ENCODE measurements at places on chromosomes 11 and 22.

- DNase-seq = peak; percentile 61
Measured at GRCh38 chr22:45212306-45212709, 28.4 kb downstream of the KIAA0930 start.

GRCh38 chr11:121311373-121311772 is 18.8 kb downstream of the SC5D start:
- DNase-seq = no peak

DNA sequence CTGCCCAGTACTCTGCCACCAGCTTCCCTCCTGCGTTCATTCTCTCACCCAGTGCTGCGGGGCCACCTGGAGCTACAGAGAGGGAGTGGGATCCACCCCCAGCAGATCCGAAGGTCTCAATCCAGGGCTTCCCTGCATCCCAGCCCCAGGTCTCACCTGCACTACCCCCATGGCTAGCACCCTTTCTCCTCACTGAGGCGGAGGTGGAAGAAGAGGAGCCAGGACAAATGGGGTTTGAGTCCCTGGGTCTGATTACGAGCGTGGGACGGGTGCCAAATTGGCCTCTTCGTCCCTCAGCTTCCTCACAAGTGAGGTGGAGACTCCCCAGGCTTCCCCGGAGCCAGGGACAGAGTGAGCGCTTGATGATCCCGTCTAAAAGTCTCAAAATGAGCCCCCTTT is 64.2 kb downstream of the NFAM1 start:
- no peak for DNase-seq

GRCh38 chr11:134464981-134465730 is 53.1 kb upstream of the B3GAT1 start:
- DNase-seq = no peak

GRCh38 chr11:75147875-75148263 is 3.0 kb upstream of the SLCO2B1 start:
- DNase-seq = no peak

DNA sequence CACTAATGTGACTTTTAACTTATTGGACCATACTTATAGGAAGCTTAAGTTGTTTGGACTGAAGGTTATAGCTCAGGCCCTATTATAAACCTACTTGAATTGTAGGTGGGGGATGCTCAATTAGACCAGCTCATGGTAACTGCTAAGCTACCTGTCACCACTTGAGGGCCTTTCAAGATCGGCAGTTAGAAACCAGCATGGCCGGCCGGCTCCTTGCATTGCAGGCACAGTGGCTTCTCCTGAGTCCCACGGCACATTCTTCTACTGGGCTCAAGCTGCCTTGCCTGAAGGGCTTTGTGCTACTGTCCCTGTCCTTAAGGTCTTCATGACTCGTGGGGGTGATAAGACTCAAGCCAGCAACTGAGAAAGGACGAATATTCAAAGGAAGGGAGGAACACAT is 70.8 kb downstream of the TBC1D22A start:
- no peak for DNase-seq

DNA sequence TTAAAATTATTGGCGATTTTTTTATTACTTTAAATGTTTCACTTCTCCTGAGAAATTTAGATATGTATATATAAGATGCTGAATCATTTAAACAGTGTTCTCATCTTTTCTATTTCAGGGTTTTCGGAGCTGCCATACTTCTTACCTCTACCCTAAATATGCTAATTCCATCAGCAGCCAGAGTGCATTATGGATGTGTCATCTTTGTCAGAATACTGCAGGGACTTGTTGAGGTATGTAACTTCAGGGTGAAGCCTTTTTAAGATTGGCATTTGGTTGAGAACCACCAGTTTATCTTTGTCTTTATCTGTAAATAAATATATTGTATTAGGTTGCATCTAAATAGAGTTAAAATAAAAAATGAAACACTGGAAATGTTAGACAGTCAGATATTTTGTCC is 21.1 kb downstream of the SLC17A6 start:
- no peak for DNase-seq

GRCh38 chr22:31866918-31867317 is 77.4 kb upstream of the YWHAH start:
- DNase-seq = no peak

DNA sequence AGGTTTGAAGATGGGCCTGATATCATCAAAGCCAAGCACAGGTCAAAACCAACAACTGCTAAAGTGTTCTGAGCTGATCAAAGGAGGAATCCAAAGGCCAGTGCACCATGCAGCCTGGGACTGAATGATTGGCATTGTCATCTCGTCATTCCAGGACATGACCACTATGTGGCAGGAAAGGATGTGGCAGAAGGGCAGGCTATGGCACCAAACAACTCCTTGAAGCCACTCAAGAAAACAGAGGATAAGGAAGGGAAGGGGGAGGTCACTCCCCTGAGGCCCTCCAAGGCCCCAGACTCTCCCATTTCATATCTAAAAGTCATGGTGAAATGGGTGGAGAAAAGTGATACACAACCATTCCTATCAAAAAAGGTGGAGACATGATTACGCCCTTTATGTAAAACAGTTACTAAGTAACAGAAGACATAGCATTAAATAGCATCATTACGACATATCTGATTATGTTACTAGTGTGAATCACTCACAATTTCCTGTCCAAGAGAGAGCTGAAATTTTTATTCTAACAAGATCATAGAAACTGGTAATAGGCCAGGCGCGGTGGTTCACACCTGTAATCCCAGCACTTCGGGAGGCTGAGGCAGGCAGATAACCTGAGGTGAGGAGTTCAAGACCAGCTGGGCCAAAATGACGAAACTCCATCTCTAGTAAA is 49.3 kb downstream of the AHNAK start:
- peak; percentile 59 for DNase-seq

- DNase-seq = peak; percentile 11
Measured at GRCh38 chr22:26429458-26430286, 612 bp downstream of the ASPHD2 start.

GRCh38 chr22:17191163-17191784 is 28.0 kb downstream of the ADA2 start:
- no peak for DNase-seq

- DNase-seq = no peak
Measured at GRCh38 chr11:117220568-117220967, 11.3 kb downstream of the PCSK7 start.

- no peak for DNase-seq
Measured at GRCh38 chr22:25661073-25661472, 80.9 kb upstream of the MYO18B start.

GRCh38 chr11:126383339-126384335 is 28.2 kb downstream of the ST3GAL4 start:
- no peak for DNase-seq

DNA sequence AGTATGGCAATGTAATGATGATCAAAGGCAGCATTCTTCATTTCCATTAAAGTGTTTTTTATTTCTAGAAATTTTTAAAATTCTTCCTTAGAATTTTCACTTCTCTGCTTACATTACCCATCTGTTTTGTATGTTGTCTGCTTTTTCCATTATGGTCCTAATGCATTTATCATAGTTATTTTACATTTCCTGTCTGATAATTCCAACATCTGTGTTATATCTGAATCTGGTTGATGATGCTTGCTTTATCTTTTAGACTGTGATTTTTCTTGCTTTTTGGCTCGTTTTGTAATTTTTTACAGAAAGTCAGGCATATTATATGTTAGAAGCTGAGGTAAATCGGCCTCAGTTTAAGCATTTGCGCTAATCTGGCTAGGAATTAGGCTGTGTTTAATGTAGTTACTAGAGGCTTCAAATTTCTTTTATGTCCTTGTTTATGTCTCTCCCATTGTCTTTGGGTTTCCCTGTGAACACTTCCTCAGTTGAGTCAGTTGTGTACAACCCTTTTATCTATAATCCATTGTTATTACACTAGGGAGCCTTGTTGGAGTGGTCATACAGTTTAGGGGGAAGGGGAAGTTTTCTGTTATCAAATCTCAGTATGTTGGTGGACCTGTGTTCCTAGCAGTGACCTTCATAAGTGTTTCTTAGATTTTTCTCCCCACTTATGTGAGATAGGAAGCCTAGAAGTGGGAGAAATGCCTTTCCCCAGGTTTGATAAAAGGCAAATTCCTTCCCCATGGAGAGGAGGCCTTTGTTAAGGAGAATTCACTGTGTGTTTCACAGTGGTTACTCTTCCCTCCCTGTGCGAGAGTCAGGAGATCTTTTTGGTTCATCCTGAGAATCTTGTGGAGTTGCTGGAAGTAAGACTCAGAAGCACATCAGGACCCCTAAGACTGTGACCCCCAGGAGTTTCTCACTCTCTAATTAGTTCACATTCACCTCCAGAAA is 437.5 kb downstream of the INSC start:
- DNase-seq = no peak

DNA sequence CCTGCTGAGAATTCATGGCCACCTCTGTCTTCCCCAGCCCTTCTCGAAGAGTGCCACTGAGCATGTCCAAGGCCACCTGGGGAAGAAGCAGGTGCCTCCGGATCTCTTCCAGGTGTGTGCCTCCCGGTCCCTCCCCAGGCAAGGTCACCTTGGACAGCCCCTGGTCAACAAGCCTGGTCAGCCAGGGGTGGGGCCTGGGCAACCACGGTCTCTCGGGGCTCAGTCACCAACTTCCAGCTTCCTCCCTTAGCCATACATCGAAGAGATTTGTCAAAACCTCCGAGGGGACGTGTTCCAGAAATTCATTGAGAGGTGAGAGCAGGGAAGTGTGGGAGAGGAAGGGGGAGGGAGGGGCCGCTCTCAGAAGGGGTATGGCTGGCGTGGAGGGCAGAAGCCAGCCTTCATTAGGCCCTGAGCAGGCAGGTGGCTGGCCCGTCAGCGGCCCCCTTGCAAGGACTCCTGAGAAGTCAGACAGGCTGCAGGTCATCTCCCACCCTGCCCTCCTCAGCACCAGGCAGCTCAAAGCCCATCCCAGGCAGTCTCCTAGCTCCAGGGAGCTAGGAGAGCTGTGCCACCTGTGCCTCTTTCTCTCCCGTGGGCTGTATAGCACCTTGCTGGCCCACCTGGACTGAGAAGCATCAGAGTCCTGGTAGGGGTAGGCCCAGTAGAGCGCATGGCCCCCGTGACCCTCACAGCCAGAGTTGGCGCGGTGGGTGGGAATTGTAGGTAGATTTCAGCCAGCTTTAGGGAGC is 9.3 kb upstream of the ANKRD13D start:
- no peak for DNase-seq

DNA sequence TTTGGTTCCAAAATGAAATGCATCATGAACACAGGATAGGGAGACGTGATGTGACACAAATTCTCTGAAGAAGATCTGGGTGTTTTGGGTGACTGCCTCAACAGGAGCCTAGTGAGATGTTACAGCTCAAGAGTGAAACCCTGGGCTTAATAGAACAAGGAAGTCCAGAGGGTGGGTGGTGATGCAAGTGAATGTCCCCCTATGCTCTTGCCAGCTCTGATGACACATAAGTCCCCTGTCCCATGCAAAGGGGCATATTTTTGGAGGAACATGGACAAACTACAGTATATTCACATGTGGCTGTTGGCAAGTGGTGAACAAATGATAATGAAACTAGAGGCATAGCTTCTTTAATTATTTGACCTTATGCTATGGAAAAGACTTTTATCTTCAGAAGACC is 9.2 kb downstream of the CRTAM start:
- DNase-seq = no peak

- no peak for DNase-seq
Measured at GRCh38 chr11:29009426-29009825, 901.2 kb downstream of the METTL15 start.

DNA sequence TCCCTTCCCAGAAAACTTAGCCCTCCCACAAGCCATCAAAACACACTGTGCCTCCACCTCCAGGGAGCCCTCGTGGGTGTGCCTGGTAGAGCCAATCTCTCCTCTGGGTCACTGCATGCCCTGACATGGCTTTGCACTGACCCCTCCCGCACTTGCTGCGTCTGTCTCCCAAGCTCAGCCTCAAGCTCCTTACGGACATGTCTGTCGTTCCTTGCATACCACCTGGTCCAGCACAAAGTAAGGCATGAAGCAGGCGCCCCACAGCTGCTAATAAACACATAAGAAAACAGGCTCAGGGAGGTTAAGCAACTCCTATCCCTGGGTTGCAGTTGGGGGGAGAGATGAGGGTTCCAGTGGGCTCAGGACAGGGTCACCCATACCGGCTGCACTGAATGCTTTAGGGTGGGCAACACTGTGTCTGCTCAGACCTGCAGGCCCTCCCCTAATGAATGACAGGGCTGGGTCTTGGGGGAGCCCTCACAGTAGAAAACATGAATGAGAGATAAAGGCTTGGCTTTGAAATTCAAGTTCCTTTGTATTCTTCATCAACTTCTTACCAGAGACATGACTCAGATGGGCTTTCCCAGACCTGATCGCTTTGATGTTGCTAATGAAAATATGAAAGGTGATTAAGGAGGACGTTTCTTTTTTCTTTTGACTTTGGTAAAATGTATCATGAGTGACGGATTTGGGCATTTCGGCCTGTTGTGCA is 38.0 kb downstream of the PHF21B start:
- no peak for DNase-seq

DNA sequence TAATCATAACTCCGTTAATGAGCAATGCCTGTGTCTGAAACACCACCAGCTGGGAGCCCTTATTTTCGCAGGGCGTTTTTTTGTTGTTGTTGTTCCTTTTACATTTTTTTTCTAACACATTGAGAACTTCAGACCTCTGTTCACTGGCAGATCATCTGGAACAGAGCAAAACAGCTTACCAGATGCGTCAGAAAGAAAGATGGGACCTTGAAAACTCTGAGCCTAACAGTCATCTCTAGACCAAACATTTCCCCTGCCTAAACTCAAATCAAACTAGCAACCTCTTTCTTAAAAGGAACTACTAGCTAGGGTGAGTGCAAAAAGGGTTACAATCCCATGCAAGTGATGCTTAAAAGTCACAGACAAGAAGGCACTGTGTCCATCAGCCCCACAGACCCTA is 93.2 kb downstream of the PLEKHA7 start:
- DNase-seq = no peak

GRCh38 chr11:58003036-58003435 is 20.6 kb upstream of the OR9Q1 start:
- DNase-seq = no peak

DNA sequence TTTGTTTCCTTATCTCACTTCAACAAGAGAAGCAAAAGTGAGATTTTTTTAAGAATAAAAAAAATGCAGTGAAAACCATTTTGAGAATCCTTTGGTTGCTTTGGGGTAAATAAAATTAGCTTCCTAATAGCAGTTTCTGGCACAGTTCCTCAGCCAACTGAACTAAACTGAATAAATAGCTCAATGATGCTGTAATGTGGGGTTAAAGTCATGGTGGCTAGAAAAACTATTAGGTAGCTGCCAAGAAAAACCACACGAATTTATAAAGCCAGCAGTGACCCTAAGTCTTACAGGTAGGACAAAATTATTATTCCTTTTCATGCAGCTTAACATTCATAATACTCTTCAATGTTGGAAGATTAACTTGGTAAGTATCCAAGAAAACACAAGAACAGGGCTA is 142.4 kb downstream of the APIP start:
- no peak for DNase-seq

DNA sequence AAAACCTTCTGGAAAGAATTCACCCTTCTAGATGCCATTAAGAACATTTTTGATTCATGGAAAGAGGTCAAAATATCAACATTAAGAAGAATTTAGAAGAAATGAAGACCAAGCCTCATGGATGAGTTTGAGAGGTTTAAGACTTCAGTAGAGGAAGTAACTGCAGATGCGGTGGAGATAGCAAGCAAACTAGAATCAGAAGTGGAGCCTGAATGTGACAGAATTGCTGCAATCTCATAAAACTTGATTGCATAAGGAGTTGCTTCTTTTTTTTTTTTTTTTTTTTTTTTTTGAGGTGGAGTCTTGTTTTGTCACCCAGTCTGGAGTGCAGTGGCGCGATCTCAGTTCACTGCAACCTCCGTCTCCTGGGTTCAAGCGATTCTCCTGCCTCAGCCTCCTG is 51.6 kb downstream of the MS4A13 start:
- DNase-seq = no peak

Data from SK-N-DZ (cell line).